ENCODE measurements at places on chromosomes 4 and X. TPM values are rescaled to one million over a fixed set of nuclear protein-coding genes. Genes with fewer than 3 reads are reported as not detected.

MAOA gene
- 0.10 TPM for total RNA-seq

SSX3 gene
- total RNA-seq = not detected

TRIM2 gene
- total RNA-seq = 4.3 TPM

TTC29 gene
- not detected for total RNA-seq

PHOX2B gene
- not detected for total RNA-seq

PRKG2 gene
- total RNA-seq = 0.55 TPM

GLUD2 gene
- total RNA-seq = 0.17 TPM

DNA sequence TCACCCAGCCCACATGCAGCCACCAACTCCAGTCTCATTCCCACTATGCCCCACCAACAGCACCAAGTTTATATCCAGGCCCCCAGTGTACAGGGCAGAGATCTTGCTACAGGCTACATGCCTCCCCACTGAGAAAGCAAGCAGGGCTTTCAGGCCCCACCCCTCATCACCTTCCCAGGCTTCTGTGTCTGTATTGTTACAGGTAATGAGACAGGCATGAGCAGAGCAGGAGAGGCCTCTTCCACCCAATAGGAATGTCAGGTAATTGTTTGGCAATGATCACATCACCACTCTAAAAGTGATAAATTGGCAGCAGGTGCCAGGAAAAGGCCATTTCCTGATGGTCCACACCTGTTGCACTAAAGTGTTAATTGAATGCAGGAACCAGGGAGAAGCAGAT, 102.5 kb downstream of the ZNF518B start:
- no peak for DNase-seq

DNA sequence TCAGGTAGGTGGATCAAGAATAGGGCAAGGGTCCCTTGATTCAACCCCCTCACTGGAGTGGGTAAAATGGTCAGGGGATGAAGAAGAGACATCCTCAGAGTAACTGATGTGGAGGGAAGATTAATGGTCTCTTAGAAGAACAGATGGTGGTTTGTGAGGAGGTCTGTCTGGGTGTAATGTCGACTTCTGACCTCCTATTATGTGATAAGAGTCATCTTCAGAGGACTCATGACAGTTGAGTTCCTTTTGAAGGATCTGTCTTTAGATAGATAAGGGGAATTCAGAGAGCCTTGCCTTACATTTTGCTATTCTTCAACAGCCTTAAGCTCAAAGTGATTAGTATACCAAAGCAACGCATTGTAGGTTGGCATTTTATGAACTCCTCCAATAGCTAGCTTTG, 27.1 kb upstream of the MAGEA8 start:
- no peak for DNase-seq

GRCh38 chr4:38650133-38650532, 13.9 kb upstream of the KLF3 start:
- DNase-seq = no peak

GRCh38 chr4:123889507-123889906, 492.9 kb downstream of the SPRY1 start:
- DNase-seq = no peak

DNA sequence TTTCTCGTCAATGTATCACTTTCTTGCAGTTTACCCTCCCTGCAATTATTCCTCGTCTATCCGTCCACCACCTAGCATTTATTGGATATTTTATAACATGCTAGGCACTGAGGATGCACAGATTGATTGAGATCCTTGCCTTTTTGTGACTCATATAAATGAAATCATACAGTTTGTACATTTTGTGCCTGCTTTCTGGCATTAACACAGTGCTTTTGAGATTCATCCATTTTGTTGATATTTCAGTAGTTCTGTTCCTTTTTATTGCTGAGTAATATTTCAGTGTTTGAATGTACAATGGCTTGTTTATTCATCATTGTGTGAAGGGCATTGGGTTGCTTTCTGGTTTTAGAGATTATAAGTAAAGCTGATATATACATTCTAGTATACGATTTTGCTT, 841 bp downstream of the TBC1D19 start:
- DNase-seq = no peak

- DNase-seq = no peak
Observed at GRCh38 chr4:169618286-169618685, 2.1 kb upstream of the CLCN3 start.

DNA sequence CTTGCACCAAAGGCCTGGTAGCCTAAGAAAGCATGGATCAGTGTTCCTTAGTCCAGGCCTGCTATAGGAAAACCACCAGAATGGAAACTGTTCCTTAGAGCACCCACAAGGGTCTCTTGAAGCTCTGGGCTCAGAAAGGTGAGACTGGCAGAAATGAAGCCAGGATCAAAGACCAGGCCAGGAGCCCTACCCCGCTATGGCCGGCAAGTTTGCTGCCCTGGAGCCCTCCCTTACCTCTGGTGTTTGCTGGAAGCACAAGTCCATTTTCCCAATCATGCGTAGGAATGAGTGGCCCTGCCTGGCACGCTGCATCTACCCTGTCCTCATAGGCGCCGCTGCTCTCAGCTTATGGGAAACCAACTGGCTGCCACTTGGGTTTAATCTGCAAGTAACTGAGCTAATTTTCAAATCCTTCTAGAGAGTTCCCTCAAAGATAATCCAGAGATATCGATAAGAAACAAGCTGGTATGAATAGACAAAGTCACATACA, 37.4 kb downstream of the BCOR start:
- DNase-seq = no peak

DNA sequence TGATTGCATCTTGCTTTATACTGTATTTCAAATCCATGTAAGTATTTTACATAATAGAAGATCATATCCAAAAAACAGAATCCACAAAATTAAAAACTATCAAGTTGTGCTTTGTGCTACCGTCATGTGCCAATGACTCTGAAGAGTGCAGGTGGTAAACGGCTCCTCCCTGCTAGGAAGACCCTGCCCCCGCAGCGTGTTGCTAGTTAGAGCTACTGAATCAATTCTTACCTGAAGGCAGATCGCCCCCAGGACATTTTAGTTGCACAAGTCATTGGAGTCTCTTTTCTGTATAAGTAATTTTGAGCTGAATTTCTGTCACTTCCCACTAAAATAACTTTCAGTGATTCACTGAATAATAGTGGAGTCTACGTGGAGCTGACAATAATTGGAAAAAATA, 599.5 kb upstream of the ZFP42 start:
- no peak for DNase-seq

- no peak for DNase-seq
Observed at GRCh38 chr4:152831416-152831815, 51.7 kb downstream of the ARFIP1 start.

DNA sequence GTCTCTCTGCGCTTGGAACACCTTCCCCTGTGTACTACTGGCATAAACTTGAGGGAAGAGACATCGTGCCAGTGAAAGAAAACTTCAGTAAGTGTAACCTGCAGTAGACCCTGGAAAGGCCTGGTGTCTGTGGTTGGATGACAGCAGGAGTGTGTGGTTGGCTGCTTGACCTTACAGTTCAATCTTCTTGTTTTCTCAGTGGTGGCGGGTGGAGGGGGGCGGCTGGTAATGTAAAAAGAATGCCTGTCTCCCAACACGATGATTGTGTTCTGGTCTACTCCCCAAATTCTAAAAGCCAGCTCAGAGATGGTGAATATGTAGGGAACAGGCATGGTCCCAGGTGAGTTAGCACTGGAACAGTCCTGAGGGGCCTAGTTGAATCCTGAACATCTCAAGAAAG, 18.6 kb downstream of the PSMD10 start:
- DNase-seq = no peak

- DNase-seq = no peak
Observed at GRCh38 chr4:128241425-128241913, 46.1 kb downstream of the PGRMC2 start.

DNA sequence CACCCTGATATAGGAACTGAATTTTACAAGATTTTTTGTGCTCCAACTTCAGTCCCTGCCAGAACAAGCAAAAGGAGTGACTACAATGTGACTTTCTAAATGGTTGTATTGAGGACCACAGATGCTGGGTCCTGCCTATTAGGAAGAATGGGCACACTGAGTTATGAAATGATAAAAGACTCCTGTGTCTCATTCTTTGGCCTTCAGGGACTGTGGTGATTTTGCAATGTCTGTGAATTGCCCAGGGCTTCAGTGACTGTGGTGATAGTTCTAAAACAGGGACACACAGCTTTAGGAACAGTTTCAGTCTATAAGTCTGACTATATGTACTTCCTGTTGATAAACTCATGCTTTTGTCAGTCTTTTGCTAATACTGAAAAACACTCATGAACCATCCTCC, 210.2 kb downstream of the DMD start:
- no peak for DNase-seq

DNA sequence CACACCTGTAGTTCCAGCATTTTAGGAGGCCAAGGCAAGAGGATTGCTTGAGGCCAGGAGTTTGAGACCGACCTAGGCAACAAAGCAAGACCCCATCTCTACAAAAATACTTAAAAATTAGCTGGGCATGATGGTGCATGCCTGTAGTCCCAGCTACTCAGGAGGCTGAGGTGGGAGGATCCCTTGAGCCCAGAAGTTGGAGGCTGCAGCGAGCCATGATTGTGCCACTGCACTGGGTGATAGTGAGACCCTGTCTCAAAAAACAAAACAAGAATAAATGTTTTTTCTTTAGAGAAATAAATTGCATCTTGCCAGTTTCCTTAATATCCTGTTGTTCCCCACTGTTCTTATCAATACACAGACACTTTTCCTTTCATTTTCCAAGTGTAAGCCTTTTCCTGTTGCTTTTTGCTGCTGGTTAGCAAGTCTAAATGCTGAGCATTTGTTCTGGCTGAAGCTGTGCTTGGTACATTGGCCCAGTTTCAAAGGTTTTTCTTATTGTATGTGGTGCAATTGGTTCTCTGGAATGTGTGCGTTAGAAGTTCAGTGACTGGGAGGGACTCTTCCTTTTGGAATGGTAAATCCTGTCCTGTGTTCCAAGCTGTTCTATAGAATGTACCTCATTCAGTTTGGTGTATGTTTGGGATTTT, 98.2 kb downstream of the AFF1 start:
- DNase-seq = no peak

GRCh38 chrX:15956681-15957080, 102.1 kb upstream of the AP1S2 start:
- no peak for DNase-seq

DNA sequence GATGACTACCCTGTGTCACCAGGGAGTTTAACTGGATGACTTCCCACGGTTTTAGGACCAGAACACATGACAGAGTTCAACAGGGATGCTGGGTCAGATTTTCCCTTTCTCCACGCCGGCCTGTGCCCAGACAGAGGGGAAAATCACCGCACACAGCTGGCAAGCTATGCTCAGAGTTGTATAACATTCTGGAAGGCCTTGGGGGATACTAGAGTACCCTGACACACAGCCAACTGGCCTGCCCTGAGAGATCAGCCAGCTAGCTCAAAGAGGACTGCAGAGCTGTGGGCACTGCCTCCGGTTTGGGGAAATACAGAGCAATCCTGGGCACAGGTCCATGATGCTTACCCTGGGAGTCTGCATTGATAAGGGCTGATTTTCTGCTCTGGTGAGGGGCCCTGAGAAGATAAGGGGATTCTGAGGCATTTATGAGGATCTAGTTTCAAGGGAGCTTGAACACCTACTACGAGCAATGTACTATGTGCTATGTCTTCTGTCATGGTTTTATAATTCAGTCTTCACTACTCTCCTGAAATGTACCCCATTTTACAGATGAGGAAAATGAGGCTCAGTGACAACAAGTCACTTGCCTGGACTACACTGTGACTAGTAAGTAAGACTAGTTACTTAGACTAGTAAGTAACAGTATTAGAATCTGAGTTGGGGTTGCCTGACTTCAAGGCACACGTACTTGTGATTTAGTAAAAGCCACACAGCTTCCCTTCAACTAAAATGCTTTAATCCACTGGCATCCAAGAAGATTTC, 14.7 kb downstream of the C4orf54 start:
- DNase-seq = no peak

DNA sequence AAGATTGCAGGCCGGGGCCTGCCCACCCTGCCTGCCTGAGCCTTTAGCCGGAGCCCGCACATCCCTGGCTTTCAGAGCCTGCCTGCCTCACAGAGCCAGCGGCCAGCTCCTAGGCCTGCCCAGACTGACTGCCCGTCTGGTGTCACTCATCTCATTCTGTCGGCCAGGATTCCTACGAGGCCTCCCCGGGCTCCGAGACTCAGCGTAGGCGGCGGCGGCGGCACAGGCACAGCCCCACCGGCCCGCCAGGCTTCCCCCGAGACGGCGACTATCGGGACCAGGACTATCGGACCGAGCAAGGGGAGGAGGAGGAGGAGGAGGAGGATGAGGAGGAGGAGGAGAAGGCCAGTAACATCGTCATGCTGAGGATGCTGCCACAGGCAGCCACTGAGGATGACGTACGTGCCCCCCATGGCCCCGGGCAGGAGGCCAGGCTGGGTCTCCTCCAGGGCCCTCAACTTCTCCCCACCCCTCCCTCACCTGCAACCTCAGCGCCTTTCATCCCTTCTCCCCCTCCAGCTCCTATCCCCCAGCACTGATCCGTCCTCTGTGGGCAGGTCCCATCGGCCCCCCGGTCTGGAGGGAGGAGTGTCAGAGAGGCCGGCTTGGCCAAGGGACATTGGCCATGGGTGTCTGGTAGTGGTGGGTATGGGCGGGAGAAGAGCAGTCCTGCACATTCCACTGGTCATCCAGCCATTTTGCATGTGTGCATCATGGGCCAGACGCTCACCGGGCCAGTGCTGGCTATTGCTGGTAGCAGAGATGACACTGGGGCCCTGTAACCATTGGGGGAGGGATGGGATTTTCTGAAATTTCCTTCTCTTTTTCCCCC, 22.6 kb upstream of the UBA1 start:
- DNase-seq = no peak

DNA sequence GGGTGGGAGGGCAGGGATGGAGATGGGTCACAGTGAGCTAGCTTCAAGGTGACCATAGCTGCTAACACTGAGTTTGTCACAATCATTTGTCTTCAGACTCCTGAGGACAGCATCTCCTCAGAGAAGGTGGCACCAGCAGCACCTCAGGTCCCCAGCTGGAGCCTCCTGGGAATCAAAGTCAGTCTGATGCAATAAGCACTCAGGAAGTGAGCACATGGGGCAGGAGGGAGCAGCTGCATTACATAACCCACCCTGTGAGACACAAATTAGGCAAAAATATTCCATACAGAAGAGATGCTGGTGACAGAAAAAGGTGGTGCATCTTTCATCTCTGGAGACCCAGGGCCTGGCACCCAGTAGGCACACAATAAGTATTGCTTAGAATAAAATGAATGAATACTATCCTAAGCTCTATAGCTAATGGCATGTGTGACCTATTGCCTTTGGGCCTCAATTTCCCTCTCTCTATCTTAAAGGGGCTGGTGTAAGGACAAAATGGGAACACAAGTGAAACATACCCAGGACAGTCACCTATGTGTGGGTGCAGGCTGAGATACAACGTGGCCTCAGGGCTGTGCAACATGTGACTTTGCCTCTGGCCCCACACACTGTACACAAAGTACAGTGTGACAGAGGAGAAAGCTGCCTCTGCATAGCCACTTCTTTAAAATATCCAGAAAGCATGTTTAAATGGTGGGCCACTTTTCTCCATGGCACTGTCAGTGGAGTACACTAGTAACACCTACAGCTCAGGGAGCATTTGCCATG, 37.1 kb downstream of the SLC39A8 start:
- no peak for DNase-seq

- no peak for DNase-seq
Observed at GRCh38 chr4:140742838-140743193, 13.4 kb downstream of the TBC1D9 start.

GRCh38 chr4:26854701-26855100, 5.9 kb upstream of the STIM2 start:
- no peak for DNase-seq

Measured in T-helper 17 cell (primary cell).